ENCODE measurements at places on chromosomes 3 and 15.

DNA sequence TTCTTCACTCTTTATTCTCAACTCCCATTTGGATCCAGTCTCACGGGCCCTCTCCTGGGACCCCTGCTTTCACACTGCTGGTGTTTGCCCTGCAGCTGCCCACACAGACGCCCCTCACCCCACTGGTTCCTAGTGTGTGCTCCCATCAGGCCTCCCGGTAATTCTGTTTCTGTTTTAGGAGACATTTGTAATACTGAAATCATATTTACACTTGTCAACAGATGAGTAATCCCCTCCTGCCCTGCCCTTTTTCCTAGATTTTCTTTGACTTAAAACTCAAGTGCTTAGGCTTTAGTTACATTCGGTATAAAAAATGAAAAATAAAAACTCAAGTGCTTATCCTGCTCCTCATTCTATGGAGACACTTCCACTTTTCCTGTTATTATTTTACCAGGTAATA is 18.4 kb upstream of the ABTB1 start:
- no peak for DNase-seq

DNA sequence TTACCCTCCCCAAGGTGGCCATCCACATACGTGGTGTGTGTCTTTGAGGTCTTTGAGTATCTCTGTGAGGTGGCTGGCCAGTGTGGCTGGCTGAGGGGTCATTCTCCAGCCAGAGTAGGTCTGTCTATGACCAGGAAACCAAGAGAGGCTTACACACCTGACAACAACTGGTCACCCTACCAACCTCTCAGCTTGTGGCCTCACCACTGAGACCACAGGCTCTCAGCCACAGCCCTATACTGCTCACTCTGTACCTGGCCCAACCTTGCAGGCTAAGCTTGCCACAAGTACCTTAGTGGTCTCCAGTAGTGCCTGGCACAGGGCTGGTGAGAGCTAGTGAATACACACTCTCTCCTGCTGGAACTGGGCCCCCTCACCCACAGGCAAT is 5.1 kb downstream of the HEMK1 start:
- DNase-seq: no peak

DNA sequence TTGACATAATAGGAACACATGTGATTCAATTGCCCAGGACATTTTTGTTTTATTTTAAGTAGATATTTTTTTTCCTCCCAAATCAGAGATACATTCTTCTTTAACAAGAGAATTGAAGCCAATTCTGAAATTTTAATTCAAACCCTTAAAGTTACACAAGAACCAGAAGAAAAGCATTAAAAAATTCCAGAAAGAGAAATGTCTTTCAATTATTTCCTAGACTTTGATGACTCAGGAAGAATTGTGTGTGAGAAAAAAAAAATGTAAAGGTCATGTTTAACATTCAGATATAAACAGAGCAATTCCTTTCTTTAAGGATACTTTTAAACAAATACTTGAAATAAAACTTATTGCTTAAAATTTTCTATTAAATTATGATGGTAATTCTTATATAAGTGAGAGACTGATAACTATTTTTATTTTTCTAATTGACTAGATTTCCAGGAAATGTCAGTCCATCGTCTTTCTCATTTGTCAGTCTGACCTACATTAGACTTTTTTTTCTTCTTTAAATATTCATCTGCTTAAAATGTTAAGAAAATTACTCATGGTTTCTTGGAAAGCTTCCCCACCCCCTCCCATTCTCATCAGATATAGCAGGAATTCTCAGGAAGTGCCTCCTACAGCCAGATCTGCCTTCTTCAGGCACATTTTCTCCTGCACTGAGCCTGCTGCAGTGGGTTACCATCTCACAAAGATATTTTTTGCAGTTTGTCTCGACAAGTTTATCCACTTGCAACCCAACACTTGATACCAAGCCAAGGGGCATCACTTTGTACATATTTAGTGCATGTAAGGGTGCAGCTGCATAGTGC is 261.8 kb upstream of the CBLB start:
- no peak for DNase-seq

- no peak for DNase-seq
These were observed 93.9 kb downstream of the WNT7A start for GRCh38 chr3:13785853-13786436.

GRCh38 chr3:130787422-130788068 is 40.9 kb upstream of the PIK3R4 start:
- DNase-seq: no peak

All from T-helper 2 cell (primary cell).